ENCODE measurements at places on chromosomes 2 and 18.

- no peak for DNase-seq
These were observed 124.7 kb upstream of the GATA6 start for GRCh38 chr18:22044474-22045220.

- no peak for DNase-seq
These were observed 82.2 kb upstream of the RMDN2 start for GRCh38 chr2:37842732-37843440.

DNA sequence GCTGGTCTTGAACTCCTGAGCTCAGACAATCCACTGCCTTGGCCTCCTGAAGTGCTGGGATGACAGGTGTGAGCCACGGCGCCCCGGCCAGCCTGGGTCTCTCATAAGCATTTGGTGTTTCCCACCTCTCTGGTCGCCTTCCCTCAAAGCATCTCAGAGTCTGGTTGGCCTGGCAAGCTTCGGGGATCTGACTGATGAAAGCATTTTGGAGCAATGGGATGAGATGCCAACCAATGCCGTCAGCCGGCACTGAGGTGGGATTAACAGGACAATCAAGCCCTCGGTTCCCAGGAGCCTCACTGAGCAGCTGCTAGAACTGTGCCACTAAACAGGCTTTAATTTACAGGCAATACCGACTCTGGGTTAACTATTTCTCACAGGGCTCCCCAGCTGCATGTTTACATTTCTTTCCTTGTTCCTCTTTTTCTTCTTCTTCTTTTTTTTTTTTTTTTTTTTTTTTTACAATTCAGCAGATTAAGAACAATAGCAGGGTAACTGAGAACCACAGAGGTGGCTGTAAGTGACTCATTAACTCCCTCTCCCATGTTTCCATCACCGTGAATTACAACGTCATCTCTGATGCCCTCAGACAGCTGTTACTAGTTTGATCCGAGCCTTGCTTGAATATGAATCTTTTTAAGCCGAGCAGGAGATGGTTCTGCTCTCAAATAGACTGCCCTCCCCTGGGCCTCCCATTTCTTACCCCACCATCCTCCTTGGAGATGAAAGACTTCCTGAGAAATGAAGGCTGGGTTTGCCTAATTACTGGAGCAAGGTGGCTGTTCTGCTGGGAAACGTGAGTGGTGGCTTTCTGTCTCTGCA is 37.9 kb downstream of the ODC1 start:
- DNase-seq, result no peak

GRCh38 chr2:113233593-113234550 is 44.8 kb downstream of the PAX8 start:
- DNase-seq, result no peak

- DNase-seq, result no peak
These were observed 1.5 kb downstream of the AQP4 start for GRCh38 chr18:26863921-26864497.

GRCh38 chr2:149719695-149720094 is 132.1 kb upstream of the MMADHC start:
- no peak for DNase-seq

GRCh38 chr2:240953426-240954410 is 44.7 kb upstream of the SNED1 start:
- peak; percentile 4 for DNase-seq

DNA sequence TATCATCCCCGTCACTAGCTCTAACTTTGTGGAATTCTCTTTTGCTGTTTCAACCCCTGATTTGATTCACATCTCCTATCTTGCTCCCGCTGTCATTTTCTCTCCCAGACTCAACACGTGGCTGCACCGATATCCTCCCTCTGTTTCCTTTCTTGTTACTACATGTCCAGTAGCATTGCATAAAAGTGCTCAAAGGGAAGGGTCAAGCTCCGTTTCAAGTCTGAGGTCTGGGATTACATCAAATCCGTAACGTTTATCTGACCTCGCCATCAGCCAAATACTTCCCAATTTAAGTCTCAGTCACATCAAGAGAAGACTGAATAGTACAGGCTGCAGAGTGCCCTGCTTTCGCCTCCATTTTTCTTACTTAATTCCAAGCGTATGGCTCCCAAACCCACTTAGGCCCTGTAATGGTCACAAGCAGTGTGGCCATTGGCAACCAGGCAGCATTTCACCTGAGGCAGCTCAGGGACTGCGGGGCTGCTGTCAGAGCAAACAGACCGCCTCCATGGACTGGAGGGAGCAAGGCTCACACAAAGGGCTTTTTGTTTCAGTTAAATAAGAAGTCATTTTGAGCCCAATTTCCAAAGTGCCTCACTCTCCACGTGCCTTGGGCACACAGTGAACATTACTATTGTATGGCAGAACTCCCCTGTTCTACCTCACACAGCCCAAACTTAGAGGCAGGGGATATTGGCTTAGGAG is 217.8 kb downstream of the BCL11A start:
- no peak for DNase-seq

- no peak for DNase-seq
These were observed 281.8 kb downstream of the GULP1 start for GRCh38 chr2:188573453-188573852.

DNA sequence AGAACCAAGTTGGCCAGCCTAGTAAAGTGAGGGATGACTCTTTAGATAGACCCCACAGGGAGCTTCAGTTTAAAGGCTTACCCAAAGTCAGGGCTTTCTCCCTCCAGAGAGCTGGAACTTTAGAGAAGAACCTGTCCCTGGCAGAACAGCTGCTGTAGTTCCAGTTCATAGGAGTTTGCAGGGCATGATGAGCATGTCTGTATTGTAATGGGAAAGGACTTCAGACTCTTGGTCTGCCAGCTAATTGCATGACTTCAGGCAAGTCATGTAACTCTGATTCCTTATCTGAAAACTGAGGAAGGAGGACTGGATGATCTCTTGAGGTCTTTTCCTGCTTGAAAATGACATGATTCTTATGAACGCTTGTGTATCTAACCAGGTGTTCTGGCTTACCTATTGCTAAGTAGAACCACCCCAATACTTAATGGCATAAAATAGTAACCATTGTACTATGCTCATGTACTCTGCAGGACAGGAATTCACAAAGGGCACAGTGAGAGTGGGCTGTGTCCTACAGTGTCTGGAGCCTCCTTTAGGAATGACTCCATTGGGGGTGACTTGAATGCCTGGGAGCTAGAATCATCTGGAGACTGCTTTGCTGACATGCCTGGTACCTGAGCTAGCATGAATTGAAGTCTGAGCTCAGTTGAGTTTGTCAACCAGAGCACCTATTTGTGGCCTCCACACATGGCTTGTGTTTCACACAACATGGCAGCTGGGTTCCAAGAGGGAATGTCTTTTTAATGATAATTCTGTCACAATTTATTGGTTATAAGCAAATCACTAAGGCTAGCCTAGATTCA is 18.9 kb downstream of the SP5 start:
- no peak for DNase-seq

DNA sequence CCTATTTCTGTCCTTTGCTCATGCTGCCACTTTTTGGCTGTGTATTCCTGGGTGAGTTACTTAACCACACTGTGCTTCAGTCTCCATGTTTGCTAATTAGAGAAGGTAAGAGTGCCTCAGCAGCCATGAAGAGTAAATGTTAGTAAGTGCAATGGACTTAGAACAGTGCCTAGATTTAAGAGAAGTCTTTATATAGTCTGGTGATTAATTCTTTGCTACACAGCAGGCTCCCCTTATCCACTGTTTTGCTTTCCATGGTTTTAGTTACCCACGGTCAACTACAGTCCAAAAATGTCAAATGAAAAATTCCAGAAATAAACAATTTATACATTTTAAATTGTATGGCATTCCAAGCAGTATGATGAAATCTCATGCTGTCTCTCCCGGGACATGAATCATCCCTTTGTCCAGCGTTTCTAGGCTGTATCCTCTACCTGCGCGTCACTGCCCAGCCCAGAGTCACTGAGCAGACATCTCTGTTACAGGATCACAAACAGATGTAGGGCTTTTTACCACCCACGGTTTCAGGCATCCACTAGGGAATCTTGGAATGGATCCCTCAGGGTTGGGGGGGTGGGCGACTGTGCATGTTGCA is 91.0 kb downstream of the CTIF start:
- DNase-seq, result no peak

DNA sequence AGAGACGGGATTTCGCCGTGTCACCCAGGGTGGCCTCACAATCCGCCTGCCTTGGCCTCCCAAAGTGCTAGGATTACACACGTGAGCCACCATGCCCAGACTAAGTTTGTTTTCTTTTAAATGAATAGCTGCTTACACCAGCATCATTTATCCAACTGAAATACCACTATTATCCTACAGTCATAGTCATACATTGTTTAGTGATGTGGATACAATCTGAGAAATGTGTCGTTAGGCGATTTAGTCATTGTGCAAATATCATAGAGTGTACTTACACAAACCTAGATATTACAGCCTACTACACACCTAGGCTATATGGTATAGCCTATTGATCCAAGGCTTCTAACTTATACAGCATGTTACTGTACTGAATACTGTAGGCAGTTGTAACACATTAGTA is 10.3 kb downstream of the ZC3H15 start:
- no peak for DNase-seq

DNA sequence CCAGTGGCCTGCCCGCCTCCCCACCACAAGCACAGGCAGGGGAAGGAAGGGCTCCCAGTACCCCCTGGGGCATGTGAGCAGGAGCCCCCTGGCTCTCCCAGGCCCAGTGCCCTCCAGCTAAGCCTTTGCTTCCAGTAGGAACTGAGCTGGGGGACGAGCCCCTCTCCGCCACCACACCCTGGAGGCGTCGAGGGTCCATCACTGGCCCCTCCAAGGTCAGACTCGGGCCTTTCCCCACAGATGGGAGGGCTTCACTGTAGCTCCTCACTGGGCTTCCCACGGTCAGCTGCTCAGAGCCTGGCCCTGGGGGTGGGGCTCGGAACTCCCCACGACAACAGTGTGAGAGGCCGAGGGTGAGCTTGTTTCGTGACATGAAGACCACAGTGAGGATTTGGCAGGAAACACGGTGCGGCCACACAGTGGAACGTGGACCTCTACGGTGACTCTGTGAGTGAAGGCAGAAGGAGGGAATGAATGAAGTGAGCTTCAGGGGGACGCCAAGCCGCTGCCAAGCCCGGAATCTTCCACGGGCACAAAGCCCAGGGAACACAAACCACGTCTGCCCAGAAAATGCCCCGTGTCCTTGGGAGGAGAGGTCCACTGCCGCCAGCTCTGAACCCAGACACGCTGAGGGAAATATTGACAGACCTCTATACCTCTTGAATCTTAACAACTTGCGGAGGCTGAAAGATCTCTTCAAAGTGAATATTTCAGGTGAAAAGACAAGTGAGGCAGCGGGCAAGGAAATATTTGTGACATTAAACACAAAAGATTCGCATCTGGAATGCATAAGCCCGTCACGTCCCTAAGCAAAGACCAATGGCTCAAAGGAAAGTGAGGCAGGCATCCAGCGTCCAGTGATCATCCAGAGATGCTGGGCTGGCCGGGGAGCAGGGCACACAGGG is 144.8 kb upstream of the GPC1 start:
- no peak for DNase-seq

- no peak for DNase-seq
These were observed 135.5 kb upstream of the ZSWIM2 start for GRCh38 chr2:186984481-186984880.

DNA sequence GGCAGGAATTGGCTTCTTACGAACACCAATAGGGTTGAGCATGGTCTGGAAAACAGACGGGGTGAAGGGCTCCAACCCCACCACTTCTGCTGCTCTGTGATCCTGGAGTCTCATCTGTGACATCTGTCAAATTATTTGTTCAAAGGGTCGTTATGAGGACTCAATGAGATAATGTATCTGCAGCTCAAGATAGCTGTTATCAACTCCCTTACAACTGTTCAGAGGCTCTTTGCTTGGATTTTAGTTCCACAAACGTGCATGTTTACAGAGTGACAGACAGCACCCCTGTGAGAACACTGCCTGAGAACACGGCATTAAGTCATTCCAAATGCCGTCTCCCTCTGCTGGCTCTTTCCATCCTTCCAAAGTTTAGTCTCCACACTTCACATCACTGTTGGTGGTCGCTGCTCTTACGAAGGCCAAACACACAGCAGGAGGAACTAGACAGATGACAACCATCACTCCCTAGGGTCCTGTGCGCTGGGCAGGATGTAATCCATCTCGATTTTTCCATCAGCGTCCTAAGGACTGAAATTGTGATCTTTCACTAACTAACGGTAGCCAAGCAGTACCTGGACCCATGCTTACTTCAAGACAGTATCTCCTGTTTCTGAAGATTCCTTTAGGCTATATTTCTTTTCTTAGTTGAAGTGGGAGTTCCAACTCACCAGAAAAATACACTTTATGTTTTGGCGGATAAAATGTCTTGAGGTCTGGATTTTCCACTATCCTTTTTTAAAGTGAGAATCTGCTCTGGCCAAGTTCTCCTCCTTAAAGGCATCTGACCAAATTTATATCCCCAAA is 220.3 kb downstream of the ANAPC1 start:
- no peak for DNase-seq

DNA sequence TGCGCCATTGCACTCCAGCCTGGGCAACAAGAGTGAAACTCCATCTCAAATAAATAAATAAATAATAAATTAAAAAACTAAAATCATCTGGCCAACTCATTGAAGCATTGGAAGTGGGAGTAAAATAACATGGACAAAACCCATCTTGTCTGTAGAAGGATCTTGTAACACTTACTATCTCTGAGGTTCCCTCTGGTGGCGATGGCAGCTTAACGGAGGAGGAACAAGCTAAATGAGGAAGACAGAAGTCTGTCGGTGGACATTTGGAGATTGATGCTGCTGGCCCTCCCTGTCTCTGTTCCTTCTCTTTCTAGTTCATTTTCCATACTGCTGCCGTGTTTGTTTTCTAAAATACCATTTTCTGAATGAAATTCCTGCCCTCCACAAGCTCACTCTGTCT is 43.4 kb downstream of the ZCCHC2 start:
- no peak for DNase-seq

DNA sequence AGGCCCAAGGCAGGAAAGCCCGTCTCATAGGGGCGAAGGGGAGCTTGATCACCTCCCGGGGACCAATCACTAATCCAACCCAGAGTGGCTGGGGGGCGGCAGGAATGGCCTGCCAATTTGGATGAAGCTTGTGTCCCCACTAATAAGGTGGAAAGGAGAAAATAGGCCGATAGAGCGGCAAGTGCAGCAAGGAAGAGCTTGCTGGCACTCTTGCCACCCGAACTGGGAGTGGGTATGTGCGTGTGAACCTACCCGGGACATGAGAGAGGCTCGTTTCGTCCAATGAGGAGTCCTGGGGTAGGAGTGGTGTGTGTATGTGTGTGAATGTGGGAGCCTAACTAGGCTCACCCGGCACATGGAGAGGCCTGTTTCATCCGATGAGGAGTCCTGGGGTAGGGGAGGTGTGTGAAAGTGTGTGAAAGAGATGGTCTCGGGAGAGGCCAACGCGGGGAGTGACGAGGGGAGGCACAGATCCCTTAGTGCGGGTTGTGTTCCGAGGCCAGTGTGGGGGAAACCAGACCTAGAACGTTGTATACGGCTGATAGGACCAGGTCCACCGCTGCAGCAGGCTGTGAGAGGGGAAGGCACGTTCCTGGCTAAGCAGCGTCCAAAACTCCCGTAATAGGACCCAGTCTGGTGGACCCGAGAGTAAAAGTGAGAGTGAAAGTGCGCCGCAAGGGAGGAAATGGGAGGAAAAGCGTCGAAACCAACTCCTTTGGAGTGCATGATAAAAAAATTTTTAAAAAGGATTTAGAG is 47.1 kb upstream of the SELENOI start:
- peak; percentile 25 for DNase-seq
